Upper lobe of right lung (tissue), 1 donor: ENCODE measurements at places on chromosomes 7 and 10. TPM values are rescaled to one million over a fixed set of nuclear protein-coding genes. Genes with fewer than 3 reads are reported as not detected.

Gene PON1
- 0.49 TPM for total RNA-seq

Gene ZNF804B
- not detected for total RNA-seq

Gene MMP21
- not detected for total RNA-seq

Gene HOXA11
- not detected for total RNA-seq

DNA sequence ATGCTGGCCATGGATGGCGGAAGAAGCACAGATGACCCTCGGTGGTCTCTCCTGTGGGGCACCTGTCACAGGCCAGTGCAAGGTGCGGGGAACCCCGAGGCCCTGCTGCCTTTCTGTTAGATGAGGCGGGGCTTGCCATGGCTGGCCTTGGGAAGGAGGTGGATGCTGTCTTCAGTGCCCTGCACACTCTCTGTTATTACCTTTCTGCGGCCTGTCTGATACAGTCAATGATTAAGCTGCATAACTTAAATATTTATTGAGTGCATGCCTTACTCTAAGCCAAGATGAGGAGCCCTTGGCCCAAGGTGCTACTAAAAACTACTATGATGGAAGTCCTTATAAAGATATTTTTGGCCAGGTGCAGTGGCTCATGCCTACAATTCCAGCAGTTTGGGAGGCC is 36.7 kb upstream of the MNX1 start:
- H3K36me3 ChIP-seq, result no peaks in the 10 kb centered on the region
- no peak for DNase-seq
- H3K27me3 ChIP-seq, result peaks cover 4% of the 10 kb centered on the region
- H3K27ac ChIP-seq, result no peak overlapping the region

- no peak overlapping the region for H3K4me3 ChIP-seq
- H3K4me1 ChIP-seq, result peaks cover 28% of the 10 kb centered on the region
- no peak for DNase-seq
- peaks cover 34% of the 10 kb centered on the region for H3K36me3 ChIP-seq
- no peak overlapping the region for H3K27ac ChIP-seq
Observed at GRCh38 chr10:124693801-124694416, 50.3 kb downstream of the FAM53B start.

GRCh38 chr10:118151461-118151860 is 104.7 kb upstream of the RAB11FIP2 start:
- no peaks in the 10 kb centered on the region for H3K36me3 ChIP-seq
- H3K27me3 ChIP-seq, result no peaks in the 10 kb centered on the region
- H3K27ac ChIP-seq, result no peak overlapping the region
- H3K4me3 ChIP-seq, result no peak overlapping the region
- no peak for DNase-seq
